Stimulated activated CD8-positive, alpha-beta memory T cell treated with anti-CD3 and anti-CD28 coated beads, Interleukin-12 subunit alpha, Interleukin-12 subunit beta, amount 100 ng/mL, for 4 hours (primary cell): ENCODE measurements at places on chromosomes 11 and 22.

DNA sequence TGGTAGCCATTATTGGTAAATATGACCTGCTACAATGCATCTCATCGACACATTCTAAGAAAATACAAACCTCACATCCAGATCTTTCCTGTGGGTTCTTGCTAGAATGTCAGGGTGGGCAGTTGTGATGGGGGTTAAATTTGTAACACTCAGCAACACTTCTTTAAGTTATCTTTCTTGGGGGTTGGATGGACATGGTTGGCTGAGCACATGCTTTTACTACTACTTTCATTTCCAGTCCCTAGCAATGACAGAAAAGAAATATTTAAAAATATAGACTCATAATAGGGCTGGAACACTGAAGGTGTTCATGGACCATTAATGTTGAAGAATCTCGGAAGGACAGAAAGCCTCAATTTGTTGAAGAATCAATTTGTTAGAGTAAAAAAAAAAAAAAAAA, 57.6 kb downstream of the APOL3 start:
- DNase-seq, result no peak

DNA sequence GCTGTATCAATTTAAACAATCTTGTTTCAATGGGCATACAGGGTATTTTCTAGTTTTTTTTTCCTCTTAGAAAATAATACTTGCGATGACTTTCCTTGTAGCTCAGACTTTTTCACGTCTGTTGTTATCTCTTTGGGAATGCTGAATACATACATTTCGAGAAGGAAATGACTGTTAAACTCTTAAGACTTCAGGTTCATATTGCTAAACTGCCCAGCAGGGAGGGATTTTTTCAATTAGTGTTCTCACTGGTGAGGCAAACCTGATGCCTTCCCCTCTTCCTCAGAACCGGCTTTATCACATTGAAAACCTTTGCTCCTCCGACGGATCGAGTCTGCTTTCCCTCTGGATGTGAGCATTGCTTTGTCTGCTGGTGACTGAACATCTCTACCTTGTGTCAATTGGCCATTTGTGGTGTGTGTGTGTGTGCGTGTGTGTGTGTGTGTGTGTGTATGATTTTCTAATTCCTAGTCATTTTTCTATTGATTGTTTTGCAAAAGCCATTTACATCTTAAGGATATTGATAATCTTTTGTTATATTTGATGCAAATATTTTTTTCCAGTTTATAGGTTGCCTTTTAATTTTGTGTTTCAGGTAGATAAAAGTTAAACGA, 6.6 kb downstream of the NEAT1 start:
- DNase-seq, result no peak

- DNase-seq, result no peak
Observed at GRCh38 chr11:105673089-105673488, 63.2 kb downstream of the GRIA4 start.

GRCh38 chr22:43851058-43851978, 11.0 kb downstream of the SULT4A1 start:
- DNase-seq, result no peak

GRCh38 chr11:58391879-58392278, 14.8 kb downstream of the OR5B3 start:
- DNase-seq, result no peak

- no peak for DNase-seq
Observed at GRCh38 chr11:93579187-93579751, 36.1 kb upstream of the SMCO4 start.

DNA sequence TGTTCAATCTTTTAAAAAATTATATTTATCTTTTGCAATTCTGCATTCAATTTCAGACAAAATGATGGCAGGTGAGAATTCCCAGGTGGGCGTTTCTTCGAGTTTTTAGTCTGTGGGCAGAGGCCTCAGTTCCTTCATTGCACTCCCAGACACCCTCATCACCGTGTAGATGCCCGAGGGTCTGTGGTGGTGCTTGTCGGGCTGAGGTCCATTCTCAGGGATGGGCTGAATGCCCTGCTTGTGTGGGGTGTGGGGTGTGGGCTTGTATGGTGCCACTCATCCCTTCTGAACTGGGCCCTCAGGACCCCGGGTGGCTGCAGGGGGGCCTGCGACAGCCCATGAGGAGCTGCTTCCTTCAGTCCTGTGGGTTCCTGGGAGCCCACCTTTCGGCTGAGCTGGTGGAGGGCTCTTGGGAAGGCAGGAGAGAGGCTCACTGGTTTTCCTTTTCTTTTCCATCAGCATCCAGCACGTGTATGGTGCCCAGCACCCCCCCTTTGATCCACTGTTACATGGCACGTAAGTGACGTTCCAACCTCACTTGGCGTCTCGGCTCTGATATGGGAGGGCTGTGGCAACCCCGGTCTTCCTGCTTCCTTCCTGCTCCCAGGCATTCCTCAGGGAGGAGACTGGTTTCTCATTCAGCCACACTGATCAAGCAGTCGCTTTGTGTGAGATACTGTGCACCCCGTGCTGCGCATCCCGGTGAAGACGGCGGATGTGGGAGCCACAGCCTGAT, 29.8 kb downstream of the TBC1D22A start:
- DNase-seq, result no peak

GRCh38 chr22:23293720-23294119, 113.4 kb downstream of the BCR start:
- no peak for DNase-seq

- no peak for DNase-seq
Observed at GRCh38 chr11:9041747-9042146, 37.9 kb upstream of the NRIP3 start.

- no peak for DNase-seq
Observed at GRCh38 chr11:91097083-91097482, 874.2 kb upstream of the CHORDC1 start.

GRCh38 chr11:123681030-123681429, 26.6 kb upstream of the SCN3B start:
- no peak for DNase-seq

- peak; percentile 59 for DNase-seq
Observed at GRCh38 chr11:32892355-32893092, at the start of gene QSER1. QSER1 (plus strand) TSS chr11:32892811; CDS start chr11:32893126, 315 bp downstream.

- no peak for DNase-seq
Observed at GRCh38 chr11:117976445-117976844, 9.7 kb upstream of the IL10RA start.

GRCh38 chr22:34294986-34295385, 374.7 kb upstream of the LARGE1 start:
- no peak for DNase-seq

DNA sequence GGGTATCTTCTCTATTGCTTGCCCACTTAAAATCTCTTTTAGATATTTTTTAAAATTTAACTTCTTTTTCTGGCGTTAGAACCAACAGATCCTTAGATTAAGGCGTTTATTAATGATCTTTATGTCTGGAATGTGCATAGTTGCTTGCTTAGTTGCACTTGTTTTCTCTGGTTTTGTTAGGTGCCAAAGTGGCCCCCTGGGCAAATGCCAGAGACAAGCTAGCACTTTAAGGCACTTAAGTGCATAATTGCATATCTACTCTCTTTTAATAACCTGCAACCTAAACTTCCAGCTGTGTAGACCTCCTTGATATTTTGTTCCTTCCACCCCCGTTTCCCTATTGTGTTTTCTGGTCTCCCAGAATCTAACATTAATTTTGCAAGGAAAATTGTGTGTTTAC, 3.3 kb downstream of the RBM4 start:
- no peak for DNase-seq

GRCh38 chr22:27832606-27833005, 31.1 kb upstream of the MN1 start:
- DNase-seq, result no peak

- no peak for DNase-seq
Observed at GRCh38 chr22:29093501-29094300, 20.9 kb downstream of the KREMEN1 start.

DNA sequence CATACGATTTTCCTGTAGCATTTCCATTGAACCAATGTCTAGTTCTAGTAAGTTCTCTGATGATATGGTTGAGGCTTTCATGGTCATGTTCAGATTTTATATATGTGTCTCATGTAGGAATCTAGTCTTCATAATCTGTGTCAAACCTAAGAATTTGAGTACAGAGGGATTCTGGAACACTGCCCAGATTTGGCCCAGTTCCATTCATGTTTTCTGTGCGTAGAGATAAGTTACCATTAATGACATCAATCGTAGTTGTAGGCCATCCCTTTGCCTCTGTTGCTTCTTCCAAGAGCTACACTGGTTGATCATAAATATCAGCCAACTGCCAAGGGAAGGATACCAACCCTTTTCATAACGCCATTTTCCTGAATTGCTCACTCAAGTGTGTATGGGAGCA, 23.3 kb downstream of the ST3GAL4 start:
- DNase-seq, result no peak

- no peak for DNase-seq
Observed at GRCh38 chr22:19464546-19464945, 14.4 kb downstream of the UFD1 start.

GRCh38 chr11:33536178-33536577, 164.4 kb downstream of the C11orf91 start:
- no peak for DNase-seq

- DNase-seq, result no peak
Observed at GRCh38 chr11:88114486-88115045, 60.7 kb downstream of the RAB38 start.

DNA sequence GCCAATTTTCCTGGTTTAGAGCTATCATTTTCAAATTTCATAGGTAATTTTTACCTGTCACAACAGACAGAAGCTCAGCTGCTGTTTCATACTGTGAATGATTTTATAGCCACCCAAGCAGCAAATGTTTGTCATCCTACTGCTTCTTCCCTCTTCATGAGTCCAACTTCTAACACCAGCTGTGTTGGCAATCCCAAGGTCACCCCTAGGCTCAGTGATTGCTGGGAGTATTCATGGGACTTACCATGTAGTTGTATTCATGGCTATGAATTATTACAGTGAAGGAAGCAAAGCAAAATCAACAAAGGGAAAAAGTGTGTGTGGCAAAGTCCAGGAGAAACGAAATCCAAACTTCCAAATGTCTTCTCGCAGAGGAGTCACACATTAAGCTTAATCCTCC, 28.5 kb downstream of the CUL5 start:
- no peak for DNase-seq

GRCh38 chr22:26565181-26565580, 24.8 kb downstream of the TPST2 start:
- DNase-seq, result no peak

GRCh38 chr11:93524173-93524536, 19.0 kb downstream of the SMCO4 start:
- no peak for DNase-seq

DNA sequence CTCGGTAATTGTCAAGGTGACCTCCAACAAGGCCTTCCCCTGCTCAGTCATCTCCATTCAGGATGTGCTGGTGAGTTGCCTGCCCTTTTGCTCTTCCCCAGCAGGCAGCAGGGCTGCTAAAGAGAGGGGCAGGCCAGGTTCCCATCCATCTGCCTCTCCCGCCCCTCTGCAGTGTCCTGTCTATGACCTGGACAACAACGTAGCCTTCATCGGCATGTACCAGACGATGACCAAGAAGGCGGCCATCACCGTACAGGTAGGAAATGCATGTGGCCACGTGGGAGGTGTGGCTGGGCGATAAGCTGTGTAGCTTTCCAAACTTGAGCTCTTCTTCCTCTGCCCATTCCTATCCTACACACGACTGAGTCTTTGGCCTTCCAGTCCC, 4.0 kb downstream of the SIDT2 start:
- DNase-seq, result no peak

GRCh38 chr22:23122216-23122957, 19.4 kb downstream of the RSPH14 start:
- DNase-seq, result no peak

- DNase-seq, result no peak
Observed at GRCh38 chr11:33618351-33618710, 82.3 kb downstream of the C11orf91 start.

GRCh38 chr11:86069408-86070101, 671 bp upstream of the PICALM start:
- DNase-seq, result no peak

- no peak for DNase-seq
Observed at GRCh38 chr11:83195649-83196048, 2.1 kb downstream of the ANKRD42 start.

DNA sequence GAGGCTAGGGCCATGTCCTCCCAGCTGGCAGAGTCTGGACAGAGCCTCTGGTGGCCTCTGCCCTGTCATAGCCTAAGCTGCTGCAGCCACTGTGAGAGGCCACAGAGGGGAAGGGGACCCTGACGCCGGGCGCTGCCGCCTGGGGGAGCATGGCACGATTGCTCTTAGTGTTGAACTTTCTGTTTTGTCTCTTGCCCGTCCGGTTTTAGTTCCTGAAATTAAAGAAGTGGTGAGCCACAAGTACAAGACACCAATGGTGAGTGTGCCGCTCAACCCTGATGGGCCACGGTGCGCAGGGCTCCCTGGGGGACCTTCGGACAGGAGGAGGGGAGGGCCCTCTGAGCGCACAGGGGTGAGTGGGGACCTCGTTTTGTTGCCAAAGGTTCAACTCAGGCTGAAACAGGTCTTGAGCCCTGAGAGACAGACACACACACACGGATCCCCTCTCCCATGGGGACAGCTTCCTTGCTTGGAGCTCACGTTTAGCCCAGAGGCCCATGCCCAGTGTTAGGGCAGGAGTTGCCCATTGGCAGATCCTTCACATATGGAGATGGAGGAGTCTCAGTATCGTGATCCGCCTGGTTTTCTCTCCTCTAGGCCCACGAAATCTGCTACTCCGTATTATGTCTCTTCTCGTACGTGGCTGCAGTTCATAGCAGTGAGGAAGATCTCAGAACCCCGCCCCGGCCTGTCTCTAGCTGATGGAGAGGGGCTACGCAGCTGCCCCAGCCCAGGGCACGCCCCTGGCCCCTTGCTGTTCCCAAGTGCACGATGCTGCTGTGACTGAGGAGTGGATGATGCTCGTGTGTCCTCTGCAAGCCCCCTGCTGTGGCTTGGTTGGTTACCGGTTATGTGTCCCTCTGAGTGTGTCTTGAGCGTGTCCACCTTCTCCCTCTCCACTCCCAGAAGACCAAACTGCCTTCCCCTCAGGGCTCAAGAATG, 23.8 kb downstream of the MYBPC3 start:
- no peak for DNase-seq
